ENCODE measurements at places on chromosomes 16 and 17. TPM values are rescaled to one million over a fixed set of nuclear protein-coding genes. Genes with fewer than 3 reads are reported as not detected.

Gene TLCD2
- 0.59 TPM for total RNA-seq

GRCh38 chr17:10177131-10177912, 21.1 kb downstream of the GAS7 start:
- DNase-seq = no peak

DNA sequence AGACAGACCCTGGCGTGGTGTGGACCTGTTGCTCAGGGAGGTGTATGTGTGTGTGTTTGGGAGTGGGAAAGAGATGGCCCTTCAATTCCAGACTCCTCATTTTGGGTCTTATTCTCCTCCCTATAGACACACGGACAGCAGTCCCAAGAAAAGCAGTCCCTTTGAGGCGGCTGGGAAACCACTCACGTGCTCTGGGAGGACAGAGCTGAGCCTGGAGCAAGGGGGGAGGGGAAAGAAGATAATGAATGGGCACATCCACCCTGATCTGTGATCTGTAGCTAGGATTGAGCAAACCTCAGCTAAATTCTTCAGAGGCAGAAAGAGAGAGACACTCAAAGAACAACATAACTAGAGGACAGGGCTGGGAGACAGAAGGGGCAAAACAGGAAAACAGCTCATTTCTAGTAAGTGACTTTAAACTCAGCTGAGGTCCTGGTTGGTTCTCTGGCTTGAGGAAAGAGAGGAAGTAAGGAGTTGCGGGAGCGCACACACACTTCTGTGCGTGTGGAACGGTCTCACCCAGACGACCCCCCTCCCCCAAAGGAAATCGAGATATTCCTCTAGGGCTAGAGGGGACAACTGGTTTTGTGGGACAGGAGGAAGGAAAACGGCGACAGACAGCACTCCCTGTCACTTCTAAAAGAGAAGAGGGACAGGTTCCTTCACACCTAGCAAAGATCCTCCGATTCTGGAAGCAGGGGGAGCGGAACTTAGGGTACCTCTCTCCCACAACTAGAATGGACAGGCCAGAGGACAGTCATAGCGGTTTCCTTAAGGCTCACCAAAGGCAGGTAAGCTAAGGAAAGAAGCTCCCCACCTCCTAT, 658 bp downstream of the RAB5C start:
- DNase-seq = peak; percentile 29

Gene KLHL10
- total RNA-seq = not detected

Gene KIF19
- total RNA-seq = not detected

DNA sequence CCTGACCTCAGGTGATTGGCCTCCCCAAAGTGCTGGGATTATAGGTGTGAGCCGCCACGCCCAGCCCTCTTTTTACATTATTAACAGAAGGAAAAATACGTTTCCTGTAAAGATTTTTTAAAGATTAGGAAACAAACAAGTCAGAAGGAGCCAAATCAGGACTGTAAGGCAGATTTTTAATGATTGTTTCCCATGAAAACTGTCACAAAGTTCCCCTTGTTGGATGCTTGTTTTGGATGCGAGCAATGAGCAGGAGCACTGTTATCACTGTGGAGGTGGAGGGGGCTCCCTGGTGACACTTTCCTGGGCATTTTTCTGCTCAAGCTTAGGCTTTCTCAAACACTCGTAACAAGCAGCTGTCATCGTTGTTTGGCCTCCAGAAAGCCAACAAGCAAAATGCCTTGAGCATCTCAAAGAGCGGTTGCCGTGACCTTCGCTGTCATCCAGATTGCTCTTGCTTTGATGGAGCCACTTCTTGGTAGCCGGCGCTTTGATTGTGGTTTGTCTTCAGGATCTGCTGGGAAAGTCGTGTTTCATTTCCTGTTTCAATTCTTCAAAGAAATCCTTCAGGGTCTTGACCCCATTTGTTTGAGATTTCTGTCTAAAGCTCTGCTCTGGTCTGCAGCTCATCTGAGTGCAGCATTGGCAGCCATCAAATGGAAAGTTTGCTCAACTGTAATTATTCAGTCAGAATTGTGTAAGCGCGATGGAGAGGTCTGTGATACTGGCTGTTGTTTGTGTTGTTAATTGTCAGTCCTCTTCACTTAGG, 128.7 kb downstream of the RPTOR start:
- no peak for DNase-seq

DNA sequence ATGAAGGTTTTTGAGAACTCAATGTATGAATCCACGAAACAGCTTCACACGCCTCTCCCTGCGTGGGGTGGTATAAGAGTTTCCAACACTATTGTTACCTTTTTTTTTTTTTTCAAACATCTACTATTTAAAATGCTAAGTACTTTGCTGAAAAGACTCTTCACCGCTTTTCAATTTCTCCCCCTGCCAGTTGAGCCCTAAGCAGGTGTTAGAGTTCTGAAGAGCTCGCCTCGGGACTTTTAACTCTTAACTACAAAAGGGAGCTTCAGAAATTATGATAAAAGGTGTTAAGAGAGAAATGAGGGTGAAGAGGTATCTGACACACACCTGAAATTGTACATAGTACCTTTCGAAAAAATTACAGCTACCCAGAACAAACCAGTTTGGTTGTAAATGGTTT, 20.9 kb upstream of the PSMD7 start:
- DNase-seq = no peak

DNA sequence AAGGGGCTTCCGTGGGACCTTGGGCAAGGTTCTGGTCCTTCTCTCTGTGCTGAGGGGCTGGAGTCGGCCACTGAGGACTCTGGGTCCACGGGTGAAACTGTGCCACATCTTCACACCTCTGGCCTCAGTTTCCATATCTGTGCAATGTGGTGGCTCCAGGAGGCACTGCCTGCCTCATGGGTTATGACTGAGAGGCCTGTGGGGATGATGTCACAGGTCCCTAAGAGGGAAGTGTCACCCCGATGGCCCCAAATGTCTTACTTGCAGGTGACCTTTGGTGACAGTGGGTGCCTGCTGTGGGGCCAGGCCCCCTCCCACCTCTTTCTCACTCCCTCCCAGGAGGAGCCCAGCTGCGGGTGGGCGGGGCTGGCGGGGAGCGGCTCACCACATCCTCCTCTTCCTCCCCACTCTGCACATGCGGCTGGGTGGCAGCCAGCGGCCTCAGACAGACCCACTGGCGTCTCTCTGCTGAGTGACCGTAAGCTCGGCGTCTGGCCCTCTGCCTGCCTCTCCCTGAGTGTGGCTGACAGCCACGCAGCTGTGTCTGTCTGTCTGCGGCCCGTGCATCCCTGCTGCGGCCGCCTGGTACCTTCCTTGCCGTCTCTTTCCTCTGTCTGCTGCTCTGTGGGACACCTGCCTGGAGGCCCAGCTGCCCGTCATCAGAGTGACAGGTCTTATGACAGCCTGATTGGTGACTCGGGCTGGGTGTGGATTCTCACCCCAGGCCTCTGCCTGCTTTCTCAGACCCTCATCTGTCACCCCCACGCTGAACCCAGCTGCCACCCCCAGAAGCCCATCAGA, at the start of gene IL21R:
Gene IL21R (plus strand): TSS at position 407 of the 801 bp plus-strand sequence. CDS start 27,898 bp downstream, outside the sequence.
- peak; percentile 97 for DNase-seq

- no peak for DNase-seq
These were observed 2254.6 kb downstream of the TP53TG3F start for GRCh38 chr16:35713762-35714650.

Gene CA7
- not detected for total RNA-seq

- DNase-seq = no peak
These were observed 217.3 kb upstream of the IRX3 start for GRCh38 chr16:54503856-54504219.

DNA sequence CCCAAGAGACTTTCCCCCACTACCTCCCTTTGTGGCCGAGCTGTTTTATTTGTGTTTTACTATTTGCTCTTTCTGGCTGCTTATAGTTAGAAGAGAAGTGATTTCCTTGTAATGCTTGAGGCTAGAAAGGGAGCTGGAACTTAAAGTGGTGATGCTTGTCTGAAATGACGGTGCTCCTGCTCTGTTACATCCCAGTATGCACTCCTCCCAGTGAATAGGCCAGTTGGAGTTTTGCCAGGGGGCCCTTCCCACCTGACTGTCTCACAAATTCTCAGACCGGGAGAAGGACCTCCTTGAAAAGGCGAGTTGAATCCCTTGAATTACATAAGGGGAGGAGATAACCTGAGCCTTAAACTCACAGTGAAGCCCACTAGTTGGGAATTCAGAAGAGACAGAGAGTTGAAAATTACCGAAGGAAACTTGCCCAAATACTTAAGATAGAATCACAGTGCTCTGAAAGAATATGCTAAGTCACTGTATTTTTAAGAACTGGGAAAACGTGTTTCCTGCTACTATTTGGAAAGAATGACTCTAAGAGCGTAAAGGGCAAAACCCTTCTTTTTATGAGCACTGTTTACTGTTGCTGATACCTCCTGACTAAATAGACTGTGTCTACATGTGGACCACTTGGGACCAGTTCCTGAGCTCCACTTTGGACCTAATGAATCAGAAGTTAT, 84.7 kb upstream of the CLEC3A start:
- DNase-seq = no peak

DNA sequence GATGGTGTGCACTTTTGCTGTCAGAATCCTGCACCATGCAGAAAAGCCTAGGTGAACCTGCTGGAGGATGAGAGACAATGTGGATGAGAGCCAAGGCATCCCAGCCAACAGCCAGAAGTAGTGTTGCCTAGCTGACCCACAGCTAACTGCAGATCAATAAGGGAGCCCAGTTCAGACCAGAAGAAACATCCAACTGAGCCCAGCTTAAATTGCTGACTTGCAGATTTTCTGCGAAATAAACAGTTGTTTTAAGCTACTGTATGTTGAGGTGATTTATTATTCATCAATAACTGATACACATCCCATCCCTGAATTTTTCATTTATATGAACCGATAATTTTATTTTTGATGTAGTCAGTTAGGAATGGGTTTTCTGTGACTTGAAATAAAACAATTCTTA, 39.2 kb upstream of the TOX3 start:
- DNase-seq = no peak

DNA sequence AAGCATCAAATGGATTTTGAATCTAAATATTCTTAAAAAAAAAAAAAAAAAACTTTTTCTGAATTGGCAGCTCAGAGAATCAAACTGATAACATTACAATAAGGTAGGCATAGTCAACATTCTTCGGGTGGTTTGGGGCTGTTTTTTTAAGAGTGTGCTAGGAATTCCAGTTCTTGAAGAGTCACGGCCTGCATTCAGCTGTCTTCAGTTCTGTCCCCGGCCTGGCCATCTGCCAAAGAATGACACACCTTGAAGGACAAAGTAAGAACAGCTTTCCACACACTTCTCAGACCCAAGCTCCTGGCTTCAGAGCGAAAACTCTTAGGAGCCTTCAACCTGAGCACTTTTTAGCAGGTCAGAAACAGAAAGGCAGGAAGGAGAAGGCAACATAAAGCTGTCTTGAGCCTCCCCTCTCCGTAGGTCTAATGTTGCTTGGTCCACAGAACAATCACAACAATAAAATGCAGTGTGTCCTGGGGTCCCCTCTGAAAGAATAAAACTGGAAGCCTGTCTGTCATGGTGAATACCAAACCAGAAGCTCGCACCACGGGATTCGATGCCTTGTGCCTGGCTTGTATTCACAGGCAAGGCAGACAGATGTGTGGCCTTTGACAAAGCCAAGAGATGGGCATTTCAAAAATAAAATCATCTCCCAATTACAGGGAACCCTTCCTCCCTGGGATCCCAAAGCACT, 524.4 kb upstream of the ZFHX3 start:
- DNase-seq = no peak

Gene AOC3
- 0.86 TPM for total RNA-seq

DNA sequence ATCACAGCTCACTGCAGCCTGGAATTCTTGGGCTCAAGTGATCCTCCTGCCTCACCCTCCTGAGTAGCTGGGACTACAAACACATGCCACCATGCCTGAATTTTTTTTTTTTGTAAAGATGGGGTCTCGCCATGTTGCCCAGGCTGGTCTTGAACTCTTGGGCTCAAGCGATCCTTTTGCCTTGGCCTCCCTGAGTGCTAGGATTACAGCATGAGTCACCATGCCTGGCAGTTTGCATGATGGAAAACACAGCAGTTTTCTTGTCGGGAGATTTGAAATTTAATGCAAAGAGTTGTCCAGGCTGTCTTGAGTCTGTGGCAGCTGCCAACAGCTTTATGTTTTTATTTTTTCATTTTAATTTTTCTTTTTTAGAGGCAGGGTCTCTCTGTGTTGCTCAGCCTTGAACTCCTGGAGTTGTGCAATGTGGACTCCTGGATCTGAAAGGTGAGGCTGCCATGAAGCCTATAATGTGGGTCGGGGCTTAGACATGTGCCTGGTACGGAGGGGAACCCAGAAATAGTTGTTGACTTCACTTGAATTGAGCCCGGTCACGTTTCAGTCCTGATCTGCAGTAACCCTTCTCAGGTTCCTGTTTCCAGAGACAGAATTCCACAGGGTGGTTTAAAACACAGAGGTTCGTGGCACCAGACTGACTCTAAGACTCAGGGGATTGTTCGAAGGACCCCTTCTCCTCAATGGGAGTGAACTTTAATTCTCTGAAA, 18.7 kb downstream of the CD300A start:
- DNase-seq = peak; percentile 14

DNA sequence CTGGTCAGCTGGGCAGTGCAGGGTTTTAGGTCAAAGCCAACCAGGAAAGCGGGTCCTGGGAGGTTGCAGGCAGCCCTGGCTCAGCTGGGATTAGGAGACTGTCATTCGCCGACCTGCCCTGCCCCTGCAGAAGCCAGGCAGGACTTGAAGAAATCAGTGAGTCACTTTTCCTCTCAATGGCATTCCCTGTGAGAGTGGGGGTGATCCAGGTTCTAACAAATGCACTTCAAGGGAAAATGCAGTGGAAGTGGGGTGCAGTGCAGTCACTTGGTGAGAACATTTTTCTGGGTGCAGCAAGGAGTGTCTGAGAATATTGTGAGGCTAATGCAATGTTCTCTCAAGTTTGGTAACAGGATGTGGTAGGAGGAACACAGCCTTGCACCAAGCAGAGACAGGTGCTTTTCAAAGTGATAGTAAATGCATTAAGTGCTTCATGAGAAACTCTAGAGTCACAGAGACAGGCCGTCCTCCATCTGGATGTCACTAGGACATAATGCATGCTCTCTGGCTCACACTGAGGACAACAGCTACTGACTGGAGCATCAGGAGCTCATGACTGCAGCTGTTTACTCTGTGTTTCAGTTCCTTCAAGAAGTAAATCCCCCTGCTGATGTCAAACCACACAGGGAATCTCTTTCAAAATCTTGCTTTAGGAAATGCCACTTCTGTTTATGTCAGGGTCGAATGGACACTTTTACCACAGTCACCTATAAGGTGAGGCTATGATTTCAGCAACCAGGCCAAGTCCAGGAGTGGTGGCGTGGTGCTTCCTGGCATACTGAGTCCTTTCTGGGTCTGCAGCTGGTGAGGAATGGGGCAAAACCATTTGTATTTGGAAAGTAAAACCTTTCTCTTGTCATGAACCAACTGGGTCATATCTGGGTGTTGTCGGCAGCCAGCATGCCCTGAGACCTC, 16.7 kb downstream of the CDK5R1 start:
- DNase-seq = no peak

GRCh38 chr16:10156099-10156498, 26.1 kb downstream of the GRIN2A start:
- no peak for DNase-seq

Gene MYLK3
- 0.64 TPM for total RNA-seq

DNA sequence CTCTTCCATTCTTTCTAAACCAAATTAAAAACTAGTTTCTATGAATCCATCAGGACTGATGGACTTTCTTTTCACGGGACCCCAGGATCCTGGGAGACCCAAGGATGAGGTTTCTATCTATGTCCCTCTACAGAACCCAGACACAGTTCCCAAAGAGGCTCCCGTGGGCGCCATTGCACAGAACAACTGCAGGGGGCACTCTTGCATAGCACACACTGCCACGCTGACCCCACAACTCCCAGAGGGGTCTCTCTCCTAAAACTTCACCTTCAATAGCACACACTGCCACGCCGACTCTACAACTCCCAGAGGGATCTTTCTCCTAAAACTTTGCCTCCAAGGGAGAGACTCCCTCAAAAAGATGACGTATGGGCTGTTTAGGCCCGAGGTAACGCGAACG, 9.0 kb downstream of the ABR start:
- DNase-seq = no peak
